CD4-positive, alpha-beta T cell treated with Interleukin-10 for 1 hour (primary cell): ENCODE measurements at places on chromosomes 5 and 9.

- no peak for DNase-seq
Observed at GRCh38 chr5:157799578-157799977, 56.1 kb downstream of the LSM11 start.

- DNase-seq: no peak
Observed at GRCh38 chr9:23571414-23572104, 254.5 kb downstream of the ELAVL2 start.

- no peak for DNase-seq
Observed at GRCh38 chr9:70569070-70569772, 154.8 kb upstream of the KLF9 start.

GRCh38 chr5:76690704-76691466 lies 25.0 kb upstream of the F2R start:
- DNase-seq: no peak

DNA sequence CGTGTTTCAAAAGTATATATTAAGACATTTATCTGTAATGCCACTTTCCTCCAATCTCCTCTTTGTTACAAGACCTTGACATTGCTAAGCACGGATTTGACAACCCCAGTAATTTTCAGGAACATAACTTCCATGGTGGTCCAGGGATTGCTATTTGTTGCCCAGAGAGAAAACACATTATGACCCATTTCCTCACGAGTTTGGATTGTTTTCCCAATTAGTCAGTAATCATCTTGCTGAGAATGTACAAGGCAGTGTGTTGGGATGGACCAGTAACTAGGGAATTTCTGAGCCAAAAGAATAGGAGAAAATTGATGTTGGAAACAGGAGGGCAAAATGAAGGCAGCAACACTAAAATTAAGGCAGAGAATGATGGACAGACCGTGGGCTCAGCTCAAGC lies 574.1 kb downstream of the EBF1 start:
- DNase-seq: no peak

DNA sequence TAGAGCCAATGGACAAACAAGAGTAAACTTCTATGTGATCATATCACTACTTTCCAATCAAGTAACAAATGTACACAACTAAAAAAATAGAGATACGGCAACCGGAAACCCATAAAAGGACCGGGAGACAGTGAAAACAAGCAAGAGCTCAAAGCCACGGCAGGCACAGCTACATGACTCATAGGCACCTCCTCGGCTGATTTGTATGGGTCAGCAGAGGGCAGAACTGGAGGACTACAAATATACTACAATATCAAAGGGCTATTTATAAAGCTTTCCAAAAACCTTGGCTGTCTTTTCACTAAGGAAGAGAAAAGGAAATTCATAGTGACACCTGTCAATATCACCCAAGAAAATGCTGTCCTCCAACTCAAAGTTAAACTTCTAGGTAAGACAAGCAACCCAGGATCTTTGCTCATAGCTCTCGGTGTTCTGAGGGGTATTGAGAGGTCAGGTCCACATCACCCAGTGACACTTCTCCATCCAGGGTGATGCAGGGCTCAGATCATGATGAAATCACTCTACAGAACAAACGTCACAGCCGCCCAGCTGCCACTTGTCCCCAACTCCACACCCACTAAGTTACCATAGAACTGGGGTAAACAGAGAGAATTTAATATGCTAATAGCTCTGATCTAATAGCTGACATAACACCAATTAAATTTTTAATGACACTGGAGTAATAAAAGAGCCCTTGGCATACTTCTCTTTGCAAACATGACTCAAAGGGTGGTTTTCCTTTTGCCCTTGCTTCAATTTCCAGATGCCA lies 41.3 kb downstream of the PFDN1 start:
- DNase-seq: peak; percentile 68
